ENCODE measurements at places on chromosomes 5 and 9.

- DNase-seq, result no peak
Measured at GRCh38 chr9:32004431-32005076, 379.9 kb upstream of the ACO1 start.

- DNase-seq, result no peak
Measured at GRCh38 chr5:59358005-59358861, 535.3 kb downstream of the PDE4D start.

DNA sequence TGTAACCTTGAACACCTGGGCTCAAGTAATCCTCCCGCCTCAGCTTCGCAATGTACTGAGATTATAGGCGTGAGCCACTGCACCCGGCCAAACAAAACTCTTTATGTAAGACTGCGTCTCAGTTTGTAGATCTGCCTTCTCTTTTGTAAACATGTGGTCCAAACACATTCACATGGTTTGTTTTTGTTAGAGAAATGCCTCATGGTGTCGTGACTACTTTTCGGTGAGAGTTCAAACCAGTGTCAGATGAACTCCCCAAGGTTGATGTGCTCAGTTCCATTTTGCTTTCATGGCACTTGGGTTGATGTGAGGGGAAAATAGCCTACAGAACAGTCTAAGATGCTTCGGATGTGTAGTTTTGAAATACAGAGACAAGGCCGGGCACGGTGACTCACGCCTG, 231.6 kb downstream of the GOLPH3 start:
- DNase-seq, result no peak

GRCh38 chr5:171462928-171463861, 43.7 kb downstream of the FGF18 start:
- DNase-seq, result no peak

GRCh38 chr9:277601-278295, 63.1 kb downstream of the DOCK8 start:
- no peak for DNase-seq

DNA sequence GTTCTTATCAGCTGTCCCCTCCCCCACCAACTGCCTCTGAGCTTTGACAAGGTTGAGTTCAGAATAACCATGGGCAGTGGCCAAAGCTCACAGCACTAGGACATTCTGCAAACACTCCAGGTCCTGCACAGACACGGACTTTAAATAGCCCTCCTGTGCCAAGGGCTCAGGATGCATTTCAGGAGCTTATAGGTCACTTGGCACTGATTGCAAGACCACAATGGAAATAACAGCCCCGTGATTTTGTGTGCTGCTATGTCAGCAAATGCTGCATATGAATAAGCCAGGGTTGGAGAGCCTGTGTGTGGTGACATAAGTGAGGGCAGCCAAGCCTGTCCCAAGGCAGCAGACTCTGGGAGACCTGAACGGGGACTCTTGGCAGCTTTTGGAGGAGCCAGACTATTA, 150.7 kb downstream of the DMRT2 start:
- DNase-seq, result no peak

DNA sequence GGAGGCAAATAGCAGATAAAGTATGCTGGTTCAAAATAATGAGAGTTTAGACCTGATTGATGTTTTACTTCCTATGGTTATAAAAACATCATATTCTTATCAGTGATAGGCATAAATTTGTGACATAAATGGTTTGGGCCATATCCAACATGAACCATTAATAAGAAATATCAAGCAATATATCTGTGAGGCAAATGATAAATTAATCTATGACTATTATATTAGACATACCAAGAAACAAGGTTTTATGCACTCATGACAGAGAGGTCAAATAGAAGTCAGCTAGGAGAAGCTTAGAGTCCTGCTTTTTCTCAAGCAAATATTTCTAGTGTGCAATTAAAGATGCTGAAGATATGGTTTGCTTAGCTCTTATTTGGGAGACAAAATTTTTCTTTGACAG, 10.4 kb downstream of the SMIM3 start:
- no peak for DNase-seq

DNA sequence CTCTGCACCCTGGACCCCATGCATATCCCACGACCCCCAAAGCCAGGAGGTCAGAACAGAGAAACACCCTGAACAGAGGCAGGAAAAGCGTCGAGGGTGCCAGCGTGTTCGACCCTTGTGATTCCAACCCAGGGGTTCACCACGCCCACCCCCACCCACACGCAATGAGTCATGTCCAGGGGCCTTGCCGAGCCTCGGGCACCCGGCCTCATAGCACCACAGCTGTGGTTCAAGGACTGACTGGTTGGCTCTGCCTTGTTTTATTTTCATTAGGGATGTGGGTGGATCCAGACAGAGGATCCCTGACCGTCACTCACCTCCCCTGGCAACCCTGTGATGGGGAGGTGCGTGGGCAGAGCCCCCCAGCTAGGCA, 9.5 kb upstream of the QSOX2 start:
- DNase-seq, result no peak

DNA sequence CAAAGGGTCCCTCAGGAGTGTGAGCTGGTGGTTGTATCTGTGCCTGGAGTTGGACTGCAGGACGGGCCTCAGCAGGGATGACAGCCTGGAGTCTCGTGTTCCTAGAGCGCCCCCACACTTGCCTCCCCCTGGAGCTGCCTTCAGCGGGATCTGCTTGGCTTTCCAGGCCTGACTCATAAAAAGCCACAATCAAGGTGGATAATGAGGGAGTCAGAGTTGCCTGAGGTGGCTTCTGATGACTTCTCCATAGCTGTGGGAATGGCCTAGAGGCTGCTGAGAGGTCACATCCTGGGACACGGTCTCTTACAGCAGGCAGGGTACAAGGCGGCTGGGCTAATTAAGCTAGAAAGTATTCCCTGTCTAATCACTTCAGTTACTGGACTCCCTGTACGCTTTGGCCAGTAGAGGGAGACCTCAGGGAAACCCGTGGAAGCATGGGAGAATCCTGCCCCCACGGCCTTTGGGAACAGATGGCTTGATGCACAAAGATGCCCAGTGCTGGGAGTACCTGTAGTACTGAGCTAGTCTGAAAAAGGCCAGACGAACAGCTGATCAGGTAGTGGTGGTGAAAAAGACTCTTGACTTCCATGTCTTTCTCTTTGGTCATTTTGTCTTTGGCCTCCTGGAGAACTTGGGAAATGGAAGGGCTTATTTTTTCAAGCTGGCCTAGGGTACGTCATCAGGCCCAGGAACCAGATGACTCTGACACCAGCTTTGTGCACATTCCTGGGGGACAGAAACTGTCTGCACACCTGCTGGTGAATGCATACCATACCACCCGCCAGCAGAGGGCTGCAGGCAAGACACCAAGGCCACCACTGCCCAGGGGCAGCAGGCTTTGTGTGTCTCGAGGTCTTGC, 16.1 kb upstream of the FRRS1L start:
- peak; percentile 17 for DNase-seq

- DNase-seq, result no peak
Measured at GRCh38 chr9:127664324-127664677, 42.5 kb upstream of the CFAP157 start.

GRCh38 chr5:114430532-114430931, 68.7 kb downstream of the KCNN2 start:
- no peak for DNase-seq

- no peak for DNase-seq
Measured at GRCh38 chr9:114273461-114273881, 49.4 kb upstream of the ORM1 start.

Measured in activated naive CD8-positive, alpha-beta T cell treated with anti-CD3 and anti-CD28 coated beads for 36 hours (primary cell).